GDM1 (cell line): ENCODE measurements at places on chromosomes 7 and 10.

GRCh38 chr10:132408367-132408781 lies 11.4 kb downstream of the PWWP2B start:
- no peak for DNase-seq

GRCh38 chr10:24762161-24762924 lies 38.7 kb upstream of the ARHGAP21 start:
- DNase-seq: no peak

DNA sequence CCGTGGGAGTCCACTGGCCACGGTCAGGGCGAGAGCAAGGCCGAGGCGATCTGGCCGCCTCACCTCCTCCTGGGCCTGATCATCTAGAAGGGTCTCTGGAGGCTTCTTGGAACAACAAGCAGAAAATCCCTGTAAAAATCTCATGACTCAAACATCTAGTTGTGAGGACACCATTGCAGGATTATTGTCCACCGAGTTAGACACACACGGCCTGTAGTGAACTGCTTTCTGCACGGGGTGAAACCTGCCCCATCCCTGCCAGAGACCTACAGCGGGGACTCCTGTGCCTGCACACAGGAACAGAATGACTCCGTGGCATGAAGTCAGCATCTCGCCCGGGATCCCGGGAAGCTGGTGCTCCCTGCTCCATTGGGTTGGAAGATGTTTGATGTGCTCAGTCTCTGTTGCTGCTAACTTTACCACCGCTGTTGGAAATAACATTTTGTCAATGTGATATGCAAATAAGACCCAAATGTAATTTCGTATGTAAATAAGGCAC lies 267.0 kb upstream of the TCERG1L start:
- no peak for DNase-seq

GRCh38 chr10:75957314-75958120 lies 526.1 kb downstream of the LRMDA start:
- no peak for DNase-seq
